ENCODE measurements at places on chromosomes 1 and 21. TPM values are rescaled to one million over a fixed set of nuclear protein-coding genes. Genes with fewer than 3 reads are reported as not detected.

S100A1 gene
- not detected for total RNA-seq

PPIAL4G gene
- 0.42 TPM for total RNA-seq

KCNJ9 gene
- total RNA-seq: not detected

LCK gene
- 268 TPM for total RNA-seq

TNFAIP8L2 gene
- total RNA-seq: 3.6 TPM

TIE1 gene
- not detected for total RNA-seq

FAM72D gene
- not detected for total RNA-seq

BATF3 gene
- total RNA-seq: 0.20 TPM

KRTAP25-1 gene
- not detected for total RNA-seq

PIGV gene
- 12.0 TPM for total RNA-seq

PTGFRN gene
- 0.94 TPM for total RNA-seq

- peaks cover 23% of the 10 kb centered on the region for H3K4me1 ChIP-seq
- no peaks in the 10 kb centered on the region for H3K36me3 ChIP-seq
- H3K27ac ChIP-seq: no peak overlapping the region
Measured at GRCh38 chr1:41766546-41766945, 152.2 kb downstream of the HIVEP3 start.

- no peaks in the 10 kb centered on the region for H3K4me1 ChIP-seq
- no peak for DNase-seq
- H3K4me3 ChIP-seq: no peak overlapping the region
Measured at GRCh38 chr1:221105578-221105977, 226.3 kb downstream of the HLX start.

DNA sequence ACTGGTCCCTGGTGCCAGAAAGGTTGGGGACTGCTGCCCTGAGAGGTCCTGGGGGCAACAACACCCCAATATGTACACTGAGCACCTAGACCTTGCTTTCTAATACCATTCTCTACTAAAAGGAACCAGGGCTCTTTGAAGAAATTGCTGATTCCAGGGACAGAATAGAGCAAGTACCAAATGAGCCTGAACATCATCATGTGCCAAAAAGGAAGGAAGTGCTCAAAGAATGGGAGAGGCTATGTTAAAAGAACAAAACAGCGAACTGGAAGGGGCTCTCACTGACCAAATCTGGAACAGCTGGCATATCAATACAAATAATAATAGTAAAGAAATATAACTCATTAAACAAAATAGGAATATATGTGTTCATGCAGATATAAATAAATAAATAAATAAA, 50.8 kb downstream of the PIK3R3 start:
- H3K4me3 ChIP-seq: no peak overlapping the region
- peaks cover 5% of the 10 kb centered on the region for H3K27me3 ChIP-seq
- no peaks in the 10 kb centered on the region for H3K4me1 ChIP-seq
- H3K36me3 ChIP-seq: no peaks in the 10 kb centered on the region
- no peak for DNase-seq

DNA sequence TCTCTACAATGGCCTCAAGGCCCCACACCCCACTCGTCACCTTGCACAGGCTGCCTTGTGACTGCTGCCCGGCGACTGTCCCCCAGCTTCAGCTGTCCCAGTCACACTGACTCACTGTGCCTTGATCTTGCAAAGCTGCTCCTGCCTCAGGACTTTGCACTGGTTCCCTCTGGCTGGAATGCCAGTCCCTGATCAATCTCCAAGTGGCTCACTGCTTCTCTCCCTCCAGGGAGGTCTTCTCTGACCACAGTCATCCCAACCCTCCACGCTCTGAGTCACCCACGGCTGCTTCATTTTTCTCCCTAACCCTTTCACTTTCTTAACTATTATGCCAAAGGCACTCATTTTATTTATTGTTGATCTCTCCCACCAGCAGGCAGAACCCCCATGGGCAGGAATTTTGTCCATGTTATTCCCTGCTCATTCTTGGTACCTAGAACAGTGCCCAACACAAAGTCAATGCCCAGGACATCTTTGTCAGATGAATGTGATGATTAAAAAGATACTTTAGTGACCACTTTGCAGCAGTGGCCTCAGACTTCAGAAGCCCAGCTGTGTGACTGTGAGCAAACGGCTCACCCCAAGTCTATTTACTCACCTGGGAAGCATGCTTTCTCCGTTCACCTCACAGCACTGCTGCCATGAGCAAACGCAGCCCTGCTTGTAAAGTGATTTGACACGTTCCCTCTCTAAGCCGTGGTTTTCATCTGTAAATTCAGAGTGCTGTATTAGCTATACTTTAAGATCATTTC, 53.4 kb downstream of the ZBTB18 start:
- no peak overlapping the region for H3K4me3 ChIP-seq
- peaks cover 9% of the 10 kb centered on the region for H3K4me1 ChIP-seq
- no peak overlapping the region for H3K27ac ChIP-seq

DNA sequence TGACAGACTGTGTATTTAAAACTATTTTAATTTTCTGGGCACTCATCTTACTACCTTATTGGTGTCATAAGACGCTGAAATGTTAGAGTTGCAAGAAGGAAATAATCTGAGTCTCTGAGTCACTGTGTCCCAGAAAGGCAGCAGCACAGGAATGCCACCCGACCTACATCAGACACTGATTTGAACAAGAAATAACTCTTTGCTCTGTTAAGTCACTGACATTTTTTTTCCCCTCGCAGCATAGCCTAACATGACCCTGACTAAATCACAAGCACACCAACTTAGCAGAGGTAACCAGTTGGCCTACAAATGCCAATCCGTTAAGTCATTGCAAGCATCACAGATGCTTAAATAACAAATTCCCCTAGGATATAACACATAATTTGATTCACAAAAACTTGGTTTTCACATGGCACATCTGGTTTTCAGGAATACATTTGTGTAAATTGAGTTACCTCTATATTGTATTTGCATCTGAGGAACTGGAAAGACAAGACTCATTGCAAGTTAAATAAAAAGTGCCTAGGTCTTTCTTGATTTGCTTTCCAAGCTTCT, 349.1 kb downstream of the SEC16B start:
- no peaks in the 10 kb centered on the region for H3K27me3 ChIP-seq
- no peaks in the 10 kb centered on the region for H3K4me1 ChIP-seq
- no peaks in the 10 kb centered on the region for H3K36me3 ChIP-seq
- H3K27ac ChIP-seq: no peak overlapping the region
- DNase-seq: no peak

DNA sequence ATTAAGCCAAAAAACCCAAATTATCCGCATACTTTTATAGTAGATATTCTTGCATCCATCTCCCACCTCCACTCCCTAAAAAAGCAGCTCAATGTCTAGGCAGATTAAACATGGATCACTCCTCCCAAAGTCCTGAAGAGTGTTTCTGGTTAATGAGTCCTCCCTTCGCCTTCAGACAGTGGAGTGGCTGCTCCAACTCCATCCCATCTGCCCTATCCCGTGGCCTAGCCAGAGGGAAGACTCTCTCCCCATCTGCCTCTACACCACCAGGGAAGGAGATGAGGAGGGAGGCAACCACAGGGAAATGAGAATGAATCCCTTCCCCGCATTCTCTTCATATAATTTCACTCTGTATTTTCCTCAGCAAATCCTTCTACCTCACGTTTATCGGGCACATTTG, 103.8 kb downstream of the SLC45A1 start:
- H3K27me3 ChIP-seq: no peaks in the 10 kb centered on the region
- DNase-seq: no peak
- peaks cover 41% of the 10 kb centered on the region for H3K4me1 ChIP-seq
- no peak overlapping the region for H3K4me3 ChIP-seq
- H3K27ac ChIP-seq: no peak overlapping the region

GRCh38 chr1:206037581-206037980, 13.9 kb upstream of the CTSE start:
- no peak for DNase-seq
- no peak overlapping the region for H3K27ac ChIP-seq
- peaks cover 23% of the 10 kb centered on the region for H3K4me1 ChIP-seq
- H3K4me3 ChIP-seq: no peak overlapping the region
- peaks cover 5% of the 10 kb centered on the region for H3K27me3 ChIP-seq

DNA sequence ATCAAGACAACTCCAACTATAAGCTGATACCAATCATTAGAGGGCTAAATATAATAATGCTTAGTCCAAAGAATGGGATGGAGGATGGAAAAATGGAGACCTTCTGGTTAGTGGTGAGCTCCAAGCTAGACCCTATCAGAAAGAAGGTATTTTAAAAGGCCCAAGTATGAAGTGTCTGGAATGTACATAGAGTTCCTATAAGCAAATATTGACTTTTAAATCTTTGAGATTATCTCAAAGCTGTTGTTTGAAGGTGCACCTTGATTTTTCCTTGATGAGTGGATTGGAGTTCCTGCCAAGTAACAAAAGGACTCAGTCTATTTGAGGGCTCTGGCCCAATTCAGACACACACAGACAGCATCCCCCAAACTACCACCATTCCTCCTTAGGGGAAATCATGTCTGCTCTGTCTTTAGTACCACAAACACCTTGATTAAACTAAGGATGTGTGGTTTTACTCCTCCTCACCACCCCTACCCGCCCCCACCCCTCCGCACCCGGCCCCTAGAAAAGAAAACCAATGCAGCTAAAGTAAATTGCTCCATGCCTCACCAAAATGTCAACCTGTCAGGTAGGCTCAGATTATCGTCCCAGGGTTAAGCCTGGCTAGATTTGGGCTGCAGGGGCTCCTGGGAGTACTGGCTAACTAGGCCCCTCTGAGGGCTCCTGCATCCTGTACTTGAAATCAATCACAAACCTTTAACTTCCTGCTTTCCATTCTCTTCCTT, 59.4 kb downstream of the CDC7 start:
- H3K27me3 ChIP-seq: no peaks in the 10 kb centered on the region
- no peaks in the 10 kb centered on the region for H3K36me3 ChIP-seq
- H3K4me1 ChIP-seq: peaks cover 53% of the 10 kb centered on the region
- peak overlapping the region; percentile 97 for H3K27ac ChIP-seq
- DNase-seq: no peak

- H3K4me3 ChIP-seq: no peak overlapping the region
- H3K27ac ChIP-seq: no peak overlapping the region
- peaks cover 20% of the 10 kb centered on the region for H3K36me3 ChIP-seq
- no peak for DNase-seq
Measured at GRCh38 chr1:167697667-167698141, 24.1 kb upstream of the MPZL1 start.

- H3K27me3 ChIP-seq: peaks cover 26% of the 10 kb centered on the region
- no peak overlapping the region for H3K4me3 ChIP-seq
- no peak overlapping the region for H3K27ac ChIP-seq
- no peak for DNase-seq
- H3K4me1 ChIP-seq: peaks cover 1% of the 10 kb centered on the region
Measured at GRCh38 chr1:208026880-208027438, 116.0 kb upstream of the CD34 start.

GRCh38 chr1:244833734-244834542, 1.5 kb upstream of the COX20 start:
- peaks cover 2% of the 10 kb centered on the region for H3K36me3 ChIP-seq
- H3K4me1 ChIP-seq: peaks cover 33% of the 10 kb centered on the region
- H3K27ac ChIP-seq: peak overlapping the region; percentile 98
- H3K4me3 ChIP-seq: peak overlapping the region; percentile 96
- no peaks in the 10 kb centered on the region for H3K27me3 ChIP-seq

DNA sequence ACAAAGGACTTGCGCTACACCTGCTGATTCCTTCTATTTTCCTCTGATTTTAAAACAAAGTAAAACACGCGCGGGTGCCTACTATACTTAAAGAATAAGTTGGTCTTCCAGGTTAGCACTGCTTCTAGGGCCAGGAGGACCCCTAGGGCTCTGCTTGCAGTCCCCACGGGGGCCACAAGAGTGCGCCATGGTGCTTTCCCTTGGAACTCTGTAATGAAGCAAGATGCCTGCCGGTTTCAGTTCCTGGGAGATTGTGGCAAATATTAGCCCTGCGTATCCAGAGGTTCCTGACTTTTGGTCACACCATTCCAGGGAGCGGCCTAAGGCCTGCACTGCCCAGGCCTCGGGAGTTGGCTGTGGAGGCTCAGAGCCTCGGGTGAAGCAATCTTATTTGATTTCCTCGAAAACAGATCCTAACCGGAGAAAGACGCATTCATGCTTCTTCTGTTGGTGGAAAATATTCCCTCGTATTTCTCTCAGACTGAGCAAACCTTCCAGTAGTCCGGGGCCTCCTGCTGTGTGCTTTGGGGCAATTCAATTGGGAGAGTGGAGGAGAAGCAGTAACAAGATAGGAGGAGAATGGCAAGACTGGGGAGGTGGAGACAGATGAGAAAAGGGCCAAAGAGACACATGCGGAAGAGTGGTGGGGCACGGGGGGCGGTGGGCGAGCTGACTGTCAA, 25.3 kb downstream of the ADAM30 start:
- H3K36me3 ChIP-seq: peaks cover 2% of the 10 kb centered on the region
- no peak overlapping the region for H3K4me3 ChIP-seq
- DNase-seq: peak; percentile 16
- no peaks in the 10 kb centered on the region for H3K4me1 ChIP-seq

DNA sequence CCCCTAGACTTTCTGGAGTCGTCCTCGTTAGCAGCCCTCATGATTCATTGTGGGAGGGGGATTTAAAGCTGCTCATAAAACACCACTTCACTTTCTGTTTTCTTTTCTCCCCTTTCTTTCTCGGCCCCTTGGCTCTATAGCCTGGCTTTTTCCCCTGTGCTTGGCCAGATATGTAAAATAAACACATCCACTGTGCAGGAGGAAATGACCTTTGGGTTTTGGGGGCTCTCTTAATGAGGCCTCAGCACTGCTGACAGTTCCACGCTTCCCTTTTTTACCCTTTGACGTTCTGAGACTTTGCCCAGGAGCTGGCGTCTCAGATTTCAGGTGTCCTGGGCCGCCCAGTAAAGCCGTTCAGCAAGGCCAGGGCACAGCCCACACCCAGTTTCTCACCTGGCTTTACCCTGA, 65.7 kb downstream of the RUNX3 start:
- peaks cover 5% of the 10 kb centered on the region for H3K4me1 ChIP-seq
- H3K36me3 ChIP-seq: no peaks in the 10 kb centered on the region
- no peak overlapping the region for H3K4me3 ChIP-seq
- no peak for DNase-seq
- no peak overlapping the region for H3K27ac ChIP-seq

DNA sequence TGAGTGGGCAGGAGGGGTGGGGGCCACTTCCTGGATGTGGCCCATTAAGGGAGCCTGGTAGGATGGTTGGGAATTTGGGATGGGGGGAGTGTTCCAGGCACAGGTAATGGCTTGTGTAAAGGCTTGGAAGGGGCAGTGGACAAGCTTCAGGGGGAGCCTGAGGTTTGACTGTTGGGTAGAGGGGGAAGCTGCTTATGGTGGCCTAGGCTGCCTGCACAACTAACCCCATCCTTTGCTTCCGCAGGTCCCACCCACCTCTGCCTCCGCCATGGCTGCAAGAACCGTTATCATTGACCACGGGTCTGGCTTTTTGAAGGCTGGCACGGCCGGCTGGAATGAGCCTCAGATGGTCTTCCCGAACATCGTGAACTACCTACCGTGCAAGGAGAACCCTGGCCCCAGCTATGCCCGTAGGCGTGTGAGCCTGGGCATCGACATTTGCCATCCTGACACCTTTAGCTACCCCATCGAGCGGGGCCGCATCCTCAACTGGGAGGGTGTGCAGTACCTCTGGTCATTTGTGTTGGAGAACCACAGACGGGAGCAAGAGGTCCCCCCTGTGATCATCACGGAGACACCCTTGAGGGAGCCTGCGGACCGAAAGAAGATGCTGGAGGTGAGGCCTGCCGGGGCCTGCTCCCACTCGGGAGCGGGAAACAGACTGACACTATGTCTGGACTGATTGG, 67.8 kb downstream of the ACTL8 start:
- H3K4me1 ChIP-seq: peaks cover 2% of the 10 kb centered on the region
- no peaks in the 10 kb centered on the region for H3K36me3 ChIP-seq
- no peak for DNase-seq
- H3K27ac ChIP-seq: no peak overlapping the region
- peaks cover 41% of the 10 kb centered on the region for H3K27me3 ChIP-seq

- DNase-seq: no peak
- no peak overlapping the region for H3K27ac ChIP-seq
- no peaks in the 10 kb centered on the region for H3K4me1 ChIP-seq
- no peak overlapping the region for H3K4me3 ChIP-seq
Measured at GRCh38 chr1:107405236-107405635, 264.4 kb downstream of the NTNG1 start.

GRCh38 chr1:242086706-242087105, 87.8 kb upstream of the MAP1LC3C start:
- H3K4me1 ChIP-seq: no peaks in the 10 kb centered on the region
- no peaks in the 10 kb centered on the region for H3K36me3 ChIP-seq
- DNase-seq: no peak
- peaks cover 30% of the 10 kb centered on the region for H3K27me3 ChIP-seq

All from T-helper 17 cell (primary cell).